NCI-H1105 treated with DMSO at 0.1 percent for 48 hours (cell line): ENCODE measurements at places on chromosomes 5 and 9.

DNA sequence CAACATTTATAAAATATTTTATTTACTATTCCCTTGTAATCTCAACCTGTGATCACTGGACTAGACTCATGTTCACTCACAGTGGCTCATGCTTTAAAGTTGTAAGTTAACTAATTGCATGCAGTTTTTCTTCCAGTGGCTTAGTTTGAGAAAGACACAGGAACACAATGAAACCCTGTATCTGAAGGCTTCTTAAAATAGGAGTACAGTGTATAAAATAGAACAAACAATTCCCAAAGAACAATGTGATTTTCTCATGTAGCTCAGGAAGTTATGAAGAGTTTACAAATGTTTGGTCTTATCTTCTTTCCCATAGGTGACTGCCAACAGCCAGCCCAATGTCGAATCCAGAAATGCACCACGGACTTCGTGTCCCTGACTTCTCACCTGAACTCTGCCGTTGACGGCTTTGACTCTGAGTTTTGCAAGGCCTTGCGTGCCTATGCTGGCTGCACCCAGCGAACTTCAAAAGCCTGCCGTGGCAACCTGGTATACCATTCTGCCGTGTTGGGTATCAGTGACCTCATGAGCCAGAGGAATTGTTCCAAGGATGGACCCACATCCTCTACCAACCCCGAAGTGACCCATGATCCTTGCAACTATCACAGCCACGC, 5.9 kb downstream of the RGMB start:
- DNase-seq, result no peak

- no peak for DNase-seq
Observed at GRCh38 chr5:40681363-40682153, 1.8 kb downstream of the PTGER4 start.

DNA sequence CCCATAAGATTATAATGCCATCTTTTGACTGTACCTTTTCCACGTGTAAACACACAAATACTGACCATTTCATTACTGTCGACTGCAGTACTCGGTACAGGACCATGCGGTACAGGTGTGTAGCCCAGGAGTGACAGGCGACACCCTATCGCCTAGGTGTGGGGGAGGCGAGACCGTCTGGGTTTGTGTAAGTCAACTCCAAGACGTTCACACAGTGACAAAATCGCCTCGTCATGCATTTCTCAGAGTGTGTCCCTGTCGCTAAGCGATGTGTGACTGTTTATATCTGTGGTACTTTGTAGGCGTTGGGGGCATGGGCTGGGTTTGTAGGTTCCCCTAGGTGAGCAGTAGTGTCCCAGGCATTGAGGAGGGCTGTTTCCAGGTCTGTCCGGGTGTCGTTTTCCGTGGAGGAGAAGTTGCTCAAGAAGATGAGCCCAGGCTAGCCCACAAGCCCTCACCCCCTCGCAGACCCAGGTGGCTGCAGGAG, 20.3 kb downstream of the NEK6 start:
- DNase-seq, result no peak

DNA sequence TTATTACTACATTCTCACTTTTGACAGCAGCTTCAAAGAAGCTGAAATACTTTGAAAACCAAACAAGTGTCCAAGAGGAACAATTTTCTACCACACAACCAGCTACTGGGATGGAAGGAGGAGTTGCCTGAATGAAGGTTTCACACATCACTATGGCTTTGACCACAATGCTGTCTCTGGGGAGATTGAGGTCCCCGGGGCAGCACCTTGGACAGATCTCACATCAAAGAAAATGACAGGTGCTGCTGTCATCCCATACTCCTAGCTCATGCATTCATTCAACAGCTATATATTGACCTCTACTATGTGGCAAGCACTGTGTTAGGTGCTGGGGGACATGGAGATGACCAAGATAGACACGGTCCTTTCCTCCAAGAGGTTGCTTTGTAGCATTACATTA, 233.2 kb upstream of the RASEF start:
- no peak for DNase-seq

- DNase-seq, result peak; percentile 7
Observed at GRCh38 chr5:17379100-17379951, 118.7 kb upstream of the TAF11L2 start.

- DNase-seq, result no peak
Observed at GRCh38 chr9:105275938-105276337, 31.5 kb downstream of the SLC44A1 start.

DNA sequence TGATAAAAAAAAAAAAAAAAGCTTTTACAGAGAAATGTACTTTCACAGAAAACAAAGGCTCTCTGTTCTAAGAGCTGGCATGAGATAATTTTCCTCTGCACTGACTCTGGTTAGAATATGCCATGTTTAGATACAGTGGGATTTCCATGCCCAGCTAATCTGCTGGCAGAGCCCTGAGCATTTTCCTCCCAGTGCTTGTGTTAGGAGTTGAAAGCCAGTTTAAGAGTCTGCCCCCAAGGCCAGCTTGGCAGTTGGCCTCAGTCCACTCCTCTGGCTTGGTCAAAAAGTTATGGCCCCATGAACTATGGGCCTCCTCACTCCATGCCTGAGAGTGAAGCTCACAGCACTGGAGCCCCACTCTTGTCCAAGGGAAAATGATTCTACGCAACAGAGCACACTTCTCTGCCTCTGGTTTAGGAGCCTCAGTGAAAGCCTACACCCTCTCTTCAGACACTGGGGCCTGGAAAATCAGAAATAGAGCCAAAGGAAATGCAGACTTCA, 21.9 kb downstream of the MOCS2 start:
- no peak for DNase-seq

DNA sequence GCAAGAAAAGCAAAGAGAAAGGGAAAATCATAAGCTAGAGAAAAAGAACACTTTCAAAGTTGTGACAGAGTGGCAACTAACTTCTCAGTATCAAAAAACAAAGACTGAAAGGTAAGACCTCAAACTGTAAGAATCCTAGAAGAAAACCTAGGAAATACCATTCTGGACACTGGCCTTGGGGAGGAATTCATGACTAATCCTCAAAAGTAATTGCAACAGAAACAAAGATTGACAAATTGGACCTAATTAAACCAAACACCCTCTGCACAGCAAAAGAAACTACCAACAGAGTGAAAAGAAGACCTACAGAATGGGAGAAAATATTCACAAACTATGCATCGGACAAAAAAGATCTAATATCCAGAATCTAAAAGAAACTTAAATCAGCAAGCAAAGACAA, 79.1 kb downstream of the FEM1C start:
- DNase-seq, result no peak

DNA sequence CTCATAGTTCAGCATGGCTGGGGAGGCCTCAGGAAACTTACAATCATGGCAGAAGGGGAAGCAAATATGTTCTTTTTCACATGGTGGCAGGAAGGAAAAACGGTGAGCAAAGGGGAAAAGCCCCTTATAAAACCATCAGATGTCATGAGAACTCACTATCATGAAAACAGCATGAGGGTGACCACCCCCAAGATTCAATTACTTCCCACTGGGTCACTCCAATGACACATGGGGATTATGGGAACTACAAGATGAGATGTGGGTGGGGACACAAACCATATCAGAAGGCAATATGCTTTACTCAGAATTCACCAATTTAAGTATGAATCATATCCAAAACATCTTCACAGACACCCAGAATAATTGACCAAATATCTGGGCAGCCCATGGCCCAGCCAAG, 19.7 kb downstream of the MAT2B start:
- DNase-seq, result no peak

DNA sequence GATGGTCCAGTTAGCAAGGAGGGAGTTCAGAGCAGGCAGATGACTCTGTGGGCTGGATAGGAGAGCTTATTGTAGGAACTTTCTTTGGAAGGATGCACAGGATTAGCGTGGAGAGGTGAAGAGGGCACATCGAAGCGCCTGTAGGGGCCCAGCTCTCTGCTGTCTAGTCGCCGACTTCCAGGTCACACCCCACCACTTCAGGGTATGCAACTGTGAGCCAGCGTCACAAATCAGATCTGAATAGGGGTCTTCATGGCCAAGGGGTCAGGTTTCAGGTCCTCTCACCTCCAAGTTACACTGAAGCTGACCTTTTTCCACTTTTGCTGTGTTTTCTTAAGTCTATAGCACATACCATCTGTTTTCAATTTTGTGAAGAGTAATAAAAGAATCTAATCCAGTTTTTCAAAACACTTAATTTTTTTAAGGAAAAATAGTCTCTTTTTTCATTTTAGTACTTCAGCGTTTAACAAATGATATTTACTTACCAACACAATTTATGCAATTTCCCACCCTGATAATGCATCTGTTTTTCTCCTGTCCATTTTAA, 364.2 kb upstream of the CLINT1 start:
- DNase-seq, result no peak

DNA sequence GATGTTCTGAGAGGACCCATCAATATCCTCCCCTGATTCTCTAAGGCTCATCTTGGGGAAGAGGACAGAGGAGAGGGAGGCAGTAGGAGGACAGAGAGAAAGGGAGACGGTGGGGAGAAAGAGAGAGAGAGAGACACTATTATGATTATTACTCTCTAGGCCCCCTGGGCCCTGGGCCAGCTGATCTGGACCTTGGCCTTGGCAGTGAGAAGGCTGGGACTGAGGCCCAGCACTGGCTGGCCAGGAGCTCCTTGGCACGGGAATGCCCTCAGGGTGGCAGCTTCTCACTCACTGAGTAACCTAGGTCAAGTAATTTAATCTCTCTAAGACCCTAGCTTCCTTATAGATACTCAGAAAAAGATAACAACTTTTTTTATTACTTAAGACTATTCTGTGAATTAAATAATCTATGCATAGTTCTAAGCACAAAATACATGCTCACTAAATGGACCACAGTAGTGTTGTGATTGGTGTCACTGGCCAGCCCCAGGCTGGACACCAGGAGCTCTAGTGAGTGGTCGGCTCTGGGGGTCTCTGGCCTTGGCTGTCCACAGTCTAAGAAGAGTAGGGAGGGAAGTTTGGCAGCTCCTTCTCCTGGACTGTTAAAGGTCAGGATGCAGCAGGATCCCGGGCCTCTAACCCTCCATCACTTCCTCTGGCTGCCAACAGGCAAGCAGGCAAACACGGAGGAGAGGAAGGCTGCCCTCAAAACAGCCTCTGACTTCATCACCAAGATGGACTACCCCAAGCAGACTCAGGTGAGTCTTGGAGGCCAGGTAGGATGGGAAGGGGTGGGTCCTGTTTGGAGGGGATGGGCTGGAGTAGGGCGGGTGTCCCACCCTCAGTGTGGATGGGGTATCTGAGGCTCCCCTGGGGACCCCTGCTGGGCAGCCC, 50.0 kb downstream of the GSN start:
- DNase-seq, result no peak

DNA sequence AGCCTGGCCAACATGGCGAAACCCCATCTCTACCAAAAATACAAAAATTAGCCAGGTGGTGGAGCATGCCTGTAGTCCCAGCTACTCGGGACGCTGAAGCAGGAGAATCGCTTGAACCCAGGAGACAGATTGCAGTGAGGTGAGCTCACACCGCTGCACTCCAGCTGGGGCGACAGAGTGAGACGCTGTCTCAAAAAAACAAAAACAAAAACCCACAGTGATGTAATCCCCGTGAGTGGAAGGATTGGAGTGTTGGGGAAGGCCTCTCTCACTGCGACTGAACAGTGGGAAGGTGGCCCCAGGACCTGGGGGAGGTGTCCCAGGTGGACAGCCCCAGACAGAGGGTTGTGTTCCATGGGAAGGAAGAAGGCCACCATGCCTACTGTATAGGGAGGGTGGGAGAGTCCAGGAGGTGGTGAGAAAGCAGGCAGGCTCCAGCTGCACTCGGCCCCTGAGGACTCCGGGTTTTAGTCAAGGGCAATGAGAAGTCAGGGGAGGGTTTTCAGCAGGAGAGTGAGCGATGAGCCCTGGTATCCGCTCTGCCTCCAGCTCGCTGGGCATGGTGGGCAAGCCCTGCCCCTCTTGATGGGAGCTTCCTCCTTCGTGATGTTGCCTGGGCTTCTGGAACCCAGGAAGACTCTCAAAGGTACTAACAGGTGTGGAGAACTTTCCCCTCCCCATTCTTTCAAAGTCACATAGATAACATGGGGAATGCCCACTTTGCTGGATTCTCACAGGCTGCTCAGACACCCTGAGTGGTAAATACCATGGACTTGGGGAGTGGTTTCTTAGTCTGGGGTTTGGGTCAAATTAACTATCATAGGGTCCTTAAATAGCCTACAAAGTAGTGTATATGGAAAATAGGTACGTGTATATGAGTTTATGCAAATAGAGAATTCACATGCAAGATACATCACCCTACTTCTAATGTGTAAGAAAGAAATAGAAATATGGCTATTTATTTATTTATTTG, 74.7 kb downstream of the PPARGC1B start:
- no peak for DNase-seq

- DNase-seq, result no peak
Observed at GRCh38 chr5:3741374-3741770, 145.7 kb downstream of the IRX1 start.

DNA sequence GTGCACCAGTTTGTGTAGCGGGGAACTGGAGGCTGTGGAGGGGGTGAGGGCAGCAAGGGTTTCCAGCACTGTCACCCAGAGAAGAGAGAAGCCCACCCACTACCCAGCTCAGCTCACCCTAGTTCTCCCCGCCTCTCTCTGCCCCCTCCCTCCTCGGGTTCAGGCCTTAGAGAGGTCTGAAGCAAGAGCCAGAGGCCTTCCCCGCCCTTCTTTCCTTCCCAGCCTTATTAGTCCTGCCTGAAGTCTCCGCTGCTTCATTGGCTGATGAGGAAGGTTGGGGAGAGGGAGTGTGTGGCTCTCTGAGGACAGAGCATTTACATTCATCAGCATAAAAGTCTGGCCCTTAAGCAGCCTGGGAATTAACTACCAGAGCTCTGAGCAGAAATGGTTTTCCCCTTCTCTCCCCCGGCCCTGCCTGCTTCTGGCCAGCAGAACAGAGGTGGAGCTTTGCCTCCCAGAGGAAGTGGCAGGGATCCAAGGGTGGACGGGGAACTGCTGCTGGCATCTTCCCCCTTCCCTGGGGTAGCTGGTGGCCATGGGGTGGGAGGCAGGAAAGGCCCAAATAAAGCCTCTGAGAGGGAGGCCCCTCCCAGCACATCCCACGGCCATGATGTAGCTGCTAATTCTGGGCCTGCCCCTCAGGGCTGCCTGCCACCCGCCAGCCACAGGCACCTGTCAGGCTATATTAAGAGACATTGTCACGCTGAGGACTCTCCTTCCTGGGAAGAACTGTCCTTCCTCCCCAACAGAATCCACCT, 4.1 kb downstream of the DNAJB5 start:
- DNase-seq, result no peak

GRCh38 chr5:51379331-51379700, 3.9 kb upstream of the ISL1 start:
- DNase-seq, result peak; percentile 58

DNA sequence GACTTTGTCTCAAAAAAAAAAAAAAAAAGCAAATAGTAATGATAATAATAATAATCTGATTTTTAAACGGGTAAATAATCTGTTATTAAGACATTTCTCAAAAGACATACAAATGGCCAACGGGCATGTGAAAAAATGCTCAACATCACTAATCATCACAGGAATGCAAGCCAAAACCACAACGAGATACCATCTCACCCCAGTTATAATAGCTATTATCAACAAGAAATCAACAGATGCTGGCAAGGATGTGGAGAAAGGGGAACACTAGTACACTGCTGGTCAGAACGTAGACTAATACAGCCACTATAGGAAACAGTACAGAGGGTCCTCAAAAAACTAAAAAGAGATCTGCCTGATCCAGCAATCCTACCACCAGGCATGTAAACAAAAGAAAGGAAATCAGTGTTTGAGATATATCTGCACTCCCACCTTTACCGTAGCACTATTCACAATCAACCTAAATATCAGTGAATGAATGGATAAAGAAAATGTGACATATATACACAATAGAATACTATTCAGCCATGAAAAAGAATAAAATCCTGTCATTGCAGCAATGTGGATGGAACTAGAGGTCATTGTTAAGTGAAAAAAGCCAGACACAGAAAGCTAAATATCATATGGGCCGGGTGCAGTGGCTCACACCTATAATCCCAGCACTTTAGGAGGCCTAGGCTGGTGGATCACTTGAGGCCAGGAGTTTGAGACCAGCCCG, 24.9 kb downstream of the VAV2 start:
- DNase-seq, result no peak
